Stimulated activated effector memory CD8-positive, alpha-beta T cell treated with anti-CD3 and anti-CD28 coated beads, Interleukin-12 subunit alpha, Interleukin-12 subunit beta, amount 100 ng/mL, for 72 hours (primary cell): ENCODE measurements at places on chromosomes 1 and 21.

GRCh38 chr1:212664409-212665199 is 35.0 kb downstream of the BATF3 start:
- no peak for DNase-seq

DNA sequence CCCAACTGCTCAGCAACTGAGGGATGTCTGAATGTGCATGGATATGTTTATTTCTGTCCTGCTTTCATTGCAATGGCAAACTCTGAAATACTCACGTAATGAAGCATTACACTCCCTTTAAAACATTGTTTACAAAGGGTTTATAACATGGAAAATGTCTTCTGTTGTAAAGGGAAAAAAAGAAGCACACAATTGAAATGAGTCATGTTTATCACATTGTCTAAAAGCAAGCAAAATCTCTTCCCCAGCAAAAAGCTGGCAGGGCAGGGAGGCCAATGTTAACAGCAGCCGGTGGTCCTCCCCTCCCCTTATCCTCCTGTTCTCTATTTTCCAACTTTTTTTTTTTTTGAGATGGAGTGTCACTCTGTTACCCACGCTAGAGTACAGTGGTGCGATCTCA is 3.9 kb upstream of the EFNA1 start:
- DNase-seq = no peak

DNA sequence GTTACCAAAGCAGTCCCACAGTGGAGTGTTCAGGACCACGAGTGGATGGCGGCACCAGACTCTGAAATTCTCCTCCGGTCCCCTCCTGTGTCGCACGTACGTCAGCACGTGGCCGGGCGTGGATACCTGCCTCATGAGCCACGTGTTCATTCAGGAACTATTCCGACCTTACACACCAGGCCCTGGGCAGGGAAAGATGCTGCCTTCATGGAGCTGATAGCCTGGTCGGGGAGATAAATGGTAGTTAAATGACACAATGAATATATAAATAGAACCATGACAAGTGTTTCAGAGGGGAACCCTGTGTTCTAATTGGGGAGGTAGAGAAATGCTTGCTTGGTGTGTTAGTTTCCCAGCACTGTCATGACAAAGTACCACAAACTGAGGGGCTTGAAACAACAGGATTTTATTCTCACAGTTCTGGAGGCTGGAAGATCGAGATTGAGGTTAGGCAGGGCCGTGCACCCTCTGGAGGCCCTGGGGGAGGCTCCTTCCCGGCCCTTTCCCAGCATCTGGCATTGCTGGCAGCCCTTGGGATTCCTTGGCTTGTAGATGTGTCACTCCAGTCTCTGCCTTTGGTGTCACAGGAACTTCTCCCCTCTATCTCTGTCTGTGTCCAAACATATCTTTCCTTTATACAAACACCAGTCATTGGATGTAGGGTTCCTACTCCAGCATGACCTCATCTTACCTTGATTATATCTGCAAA is 28.9 kb upstream of the GPR137B start:
- no peak for DNase-seq

DNA sequence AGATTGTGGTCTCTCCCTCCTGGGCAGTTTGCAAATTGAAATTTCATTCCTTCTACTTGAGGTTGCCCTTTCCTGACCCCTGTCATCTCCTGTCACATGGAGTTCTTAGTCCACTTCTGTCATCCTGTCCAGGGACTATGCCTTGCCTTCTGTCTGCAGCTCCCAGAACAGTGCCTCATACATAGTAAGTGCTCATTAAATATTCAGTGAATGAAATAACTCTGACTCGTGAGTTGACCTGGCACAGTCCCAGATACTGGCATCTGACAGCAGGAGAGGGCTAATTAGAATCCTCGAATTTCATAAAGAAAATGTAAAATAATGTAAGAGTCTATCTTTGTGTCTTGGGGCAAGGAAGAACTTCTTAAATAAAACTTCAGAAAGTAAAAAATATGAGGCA is 50.8 kb downstream of the CNIH3 start:
- DNase-seq = no peak

- no peak for DNase-seq
Measured at GRCh38 chr21:15719976-15720375, 9.8 kb upstream of the USP25 start.

DNA sequence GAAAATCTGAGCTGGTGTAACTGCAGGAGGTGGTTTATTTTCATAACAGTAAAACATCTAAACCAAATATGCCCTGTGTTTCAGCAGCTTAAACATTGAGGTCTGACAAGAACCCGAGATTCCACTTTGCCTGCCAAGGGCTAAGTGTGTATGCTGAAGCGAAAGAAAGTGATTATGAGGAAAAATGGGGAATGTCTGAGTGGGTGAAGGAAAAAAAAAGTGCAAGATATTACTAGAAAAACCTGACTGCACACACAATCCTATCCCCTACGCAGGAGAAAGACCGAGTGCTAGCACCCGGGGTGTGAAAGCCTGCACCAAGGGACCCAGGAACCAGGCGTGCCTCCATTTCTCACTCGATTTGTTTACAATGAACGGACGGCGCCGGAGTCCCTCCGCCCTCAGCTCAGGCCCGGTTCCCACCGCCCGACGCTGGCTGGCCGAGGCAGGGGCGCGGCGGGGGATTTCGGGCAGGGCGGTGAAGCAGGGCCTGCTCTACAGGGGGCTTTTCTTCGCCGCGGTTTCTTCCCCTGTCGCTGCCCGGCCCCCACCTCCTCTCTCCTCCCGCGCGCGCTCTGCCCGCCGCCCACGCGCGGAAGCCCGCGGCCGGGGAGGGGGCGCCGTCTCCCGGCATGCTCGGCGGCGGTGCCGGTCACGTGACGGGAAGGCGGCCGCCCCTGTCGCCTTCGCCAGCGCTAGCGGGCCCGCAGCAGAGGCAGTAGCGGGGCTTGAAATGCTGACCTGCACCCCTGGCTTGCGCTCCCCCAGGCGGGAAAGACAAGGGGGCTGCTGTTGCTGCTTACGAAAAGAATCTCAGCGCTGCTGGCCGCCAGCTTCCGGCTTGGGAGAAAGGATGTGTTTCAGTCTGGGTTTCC is 35.9 kb downstream of the ITPKB start:
- DNase-seq = peak; percentile 85

DNA sequence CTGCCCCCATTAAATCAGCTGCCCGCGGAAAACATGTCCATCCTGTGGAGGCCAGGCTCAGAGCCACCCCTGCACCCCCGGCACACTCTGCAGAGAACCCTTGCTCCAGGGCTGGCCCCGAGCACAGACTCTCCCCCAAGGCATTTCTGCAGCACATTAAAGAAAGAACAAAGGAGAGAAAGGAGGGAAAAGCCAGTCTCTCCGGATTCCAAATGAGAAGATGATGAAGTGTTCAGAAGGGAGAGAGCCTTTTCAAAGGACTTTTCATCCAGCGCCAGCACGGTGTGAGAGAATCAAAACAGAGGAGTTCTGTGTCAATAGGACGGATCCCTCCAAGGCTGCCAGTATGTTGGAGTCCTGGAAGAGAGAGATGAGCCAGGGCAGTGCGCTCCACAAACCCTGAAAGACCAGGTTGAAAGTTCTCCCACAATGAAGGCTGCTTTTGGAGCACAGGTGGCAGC is 498.3 kb downstream of the NPHP4 start:
- no peak for DNase-seq

GRCh38 chr1:187070076-187070475 is 241.3 kb downstream of the PLA2G4A start:
- DNase-seq = no peak

- DNase-seq = no peak
Measured at GRCh38 chr1:1430992-1431844, 4.3 kb upstream of the VWA1 start.

DNA sequence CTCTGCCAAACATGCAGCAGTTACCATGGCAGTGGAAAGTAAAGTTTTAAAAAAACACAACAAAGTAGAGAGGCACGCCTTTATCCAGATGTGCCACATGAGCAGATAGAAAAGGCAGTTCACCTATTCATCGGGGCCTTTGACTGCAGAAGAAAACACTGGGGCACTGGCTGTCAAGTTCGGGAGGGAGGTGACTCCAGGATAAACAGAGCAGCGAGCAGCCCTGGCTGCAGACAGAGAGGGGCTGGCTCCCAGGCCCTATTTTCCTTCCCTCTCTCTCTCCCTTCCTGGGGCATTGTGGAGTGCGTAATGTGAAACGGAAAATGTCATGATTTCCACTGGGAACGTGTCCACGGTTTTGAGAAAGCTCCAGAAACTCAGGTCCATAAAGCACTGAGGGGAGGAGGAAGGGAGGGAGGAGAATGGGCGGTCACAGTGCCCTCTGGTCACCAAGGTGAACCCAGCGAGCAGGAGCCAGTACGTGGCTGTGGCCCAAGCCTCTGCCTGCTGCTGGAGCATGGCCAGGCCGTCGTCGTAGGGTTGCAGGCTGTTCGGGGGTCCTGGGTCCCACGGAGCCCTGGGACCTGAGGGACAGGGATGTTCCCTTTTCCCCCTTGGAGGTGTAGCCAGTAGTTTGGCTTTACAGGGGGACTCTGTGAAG is 114.7 kb upstream of the IRF2BP2 start:
- DNase-seq = peak; percentile 25

- peak; percentile 14 for DNase-seq
Measured at GRCh38 chr1:150127868-150128267, 21.8 kb upstream of the PLEKHO1 start.

- no peak for DNase-seq
Measured at GRCh38 chr1:145757420-145757819, 38.1 kb downstream of the CD160 start.

DNA sequence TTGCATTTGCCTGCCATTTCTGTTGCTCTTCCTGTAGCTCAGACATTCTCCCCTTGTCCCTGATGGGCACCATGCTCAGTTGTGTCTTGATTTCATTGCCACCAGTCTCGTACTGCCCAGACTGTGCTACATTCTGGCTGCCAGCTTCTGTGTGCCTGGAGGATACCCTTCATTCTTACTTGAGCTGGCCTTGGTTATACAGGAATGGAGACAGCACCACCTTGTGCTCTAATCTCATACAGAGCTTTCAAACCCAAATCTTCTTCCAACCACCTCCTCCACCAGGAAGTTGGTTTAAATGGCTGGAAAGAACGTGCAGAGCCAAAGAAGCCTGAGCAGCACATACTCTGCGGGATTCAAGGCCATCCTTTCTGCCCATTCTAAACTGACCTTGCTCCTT is 165.3 kb downstream of the SLC35F3 start:
- no peak for DNase-seq

GRCh38 chr21:34908419-34909055 is 140.6 kb downstream of the RUNX1 start:
- no peak for DNase-seq

GRCh38 chr1:67850151-67850551 is 16.9 kb upstream of the GNG12 start:
- no peak for DNase-seq

DNA sequence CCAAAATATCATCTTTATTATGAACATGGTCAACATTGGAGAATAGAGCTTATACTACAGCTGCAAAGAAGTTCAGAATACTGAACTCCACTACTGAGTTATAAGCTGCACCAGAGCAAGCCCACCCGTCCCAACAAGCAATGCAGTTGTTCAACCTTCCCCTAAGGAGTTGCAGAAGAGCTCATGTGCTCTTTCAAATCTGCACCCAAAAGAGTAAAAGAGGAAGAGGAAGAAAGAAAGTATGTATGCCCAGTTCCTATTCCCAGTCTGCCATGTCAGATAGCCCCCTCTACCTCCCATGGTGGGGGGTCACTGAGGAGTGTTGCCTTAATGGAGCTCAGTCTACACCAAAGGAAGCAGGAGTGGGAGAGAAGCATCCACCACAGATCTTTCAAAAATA is 6.9 kb downstream of the C1orf162 start:
- DNase-seq = no peak

- DNase-seq = no peak
Measured at GRCh38 chr1:14184454-14184853, 414.0 kb upstream of the KAZN start.

DNA sequence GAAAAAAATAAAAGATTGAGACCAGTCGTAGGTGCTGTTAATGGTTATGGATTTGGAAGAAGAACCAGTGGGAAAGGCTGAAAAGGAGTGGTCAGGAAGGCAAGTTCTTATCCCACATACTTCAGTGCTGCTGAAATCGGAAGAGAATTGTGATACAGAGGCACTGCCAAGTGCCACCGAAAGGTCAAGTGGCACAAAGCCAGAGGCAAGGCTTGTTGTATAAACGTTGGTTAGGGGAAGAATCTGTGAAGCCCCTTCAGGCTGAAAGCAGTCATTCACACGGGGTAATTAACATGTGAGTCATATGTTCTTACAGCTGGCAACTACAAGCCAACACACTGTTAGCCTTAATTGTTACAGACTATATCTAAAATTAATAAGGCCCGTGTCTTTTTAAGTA is 48.8 kb downstream of the ZBTB40 start:
- no peak for DNase-seq

DNA sequence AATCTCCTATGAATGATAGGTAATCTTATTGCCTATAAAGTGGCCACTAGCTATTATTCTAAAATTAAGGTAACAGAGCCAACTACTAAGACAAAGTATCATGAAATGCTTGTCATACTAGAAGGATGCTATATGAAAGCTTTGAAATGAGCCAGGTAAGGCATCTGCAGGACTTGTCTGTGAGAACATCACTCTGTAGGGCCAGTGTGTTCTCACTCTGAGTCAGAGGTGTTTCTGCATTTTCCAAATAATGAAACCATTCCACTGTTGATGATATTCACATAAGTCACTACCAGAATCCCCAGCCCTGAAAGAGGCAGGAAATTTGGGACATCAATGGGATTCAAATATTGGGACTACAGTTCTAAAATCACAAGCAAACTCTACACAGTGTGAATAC is 25.8 kb upstream of the GBP5 start:
- no peak for DNase-seq

- DNase-seq = no peak
Measured at GRCh38 chr1:156117414-156118176, 3.1 kb downstream of the LMNA start.

DNA sequence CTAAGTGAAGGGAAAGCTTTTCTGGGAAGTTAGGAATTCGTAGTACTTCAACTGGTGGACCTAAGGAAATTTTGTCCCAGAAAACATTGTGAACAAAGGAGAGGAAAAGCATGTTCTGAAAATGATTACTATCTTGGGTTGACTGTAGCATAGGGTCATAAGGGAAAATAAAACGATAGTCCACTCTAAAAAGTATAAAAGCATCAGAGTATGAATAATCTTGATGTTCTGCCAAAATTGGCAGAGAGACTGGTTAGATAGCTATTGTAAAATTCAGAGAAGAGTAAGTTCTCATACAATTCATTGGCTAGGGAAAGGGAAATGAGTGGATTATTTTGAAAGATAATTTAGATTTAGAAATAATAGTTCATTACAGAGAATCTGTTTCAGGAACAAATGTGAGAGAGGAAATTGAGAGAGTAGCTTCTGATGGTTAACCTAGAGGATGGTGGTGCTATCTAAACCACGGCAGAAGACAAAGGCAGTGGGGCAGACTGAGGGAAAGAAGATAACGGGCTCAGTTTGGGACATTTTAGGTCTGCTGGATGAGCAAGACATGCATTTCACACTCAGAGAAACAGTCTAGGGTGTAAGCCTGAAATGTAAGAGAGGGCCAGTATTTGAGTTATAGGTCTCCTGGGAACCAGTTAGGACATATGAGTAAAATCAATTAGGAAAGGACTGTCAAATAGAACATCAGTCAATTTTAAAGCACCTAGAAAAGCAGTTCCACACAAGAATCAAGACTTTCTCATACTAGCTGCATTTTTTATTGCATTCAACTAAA is 799.3 kb upstream of the CXADR start:
- DNase-seq = no peak

GRCh38 chr1:166693673-166694297 is 145.5 kb upstream of the POGK start:
- no peak for DNase-seq

- DNase-seq = no peak
Measured at GRCh38 chr1:194056169-194056568, 869.8 kb upstream of the B3GALT2 start.

GRCh38 chr1:157580179-157580827 is 17.6 kb downstream of the FCRL4 start:
- peak; percentile 54 for DNase-seq
